Right hindlimb (tissue), 1 donor: ENCODE measurements at places on chromosomes 3 and 15.

DNA sequence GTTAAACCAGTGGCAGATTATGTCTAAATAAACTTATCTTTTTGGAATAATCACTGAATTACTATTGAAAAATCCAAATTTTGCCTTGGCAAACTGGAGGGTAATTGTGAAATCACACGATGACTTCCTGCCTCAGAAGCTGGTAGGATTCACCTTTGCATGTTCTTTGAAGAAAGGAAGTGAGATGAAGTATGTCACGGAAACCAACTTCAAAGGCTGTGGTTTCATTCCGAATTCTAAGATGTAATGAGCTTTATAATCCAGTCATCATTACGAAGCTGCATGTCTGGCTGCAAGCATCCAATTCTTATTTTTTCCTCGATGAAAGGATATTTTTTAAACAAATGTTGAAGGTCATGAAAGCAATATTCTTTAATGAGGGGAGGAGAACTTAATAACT, 15.0 kb upstream of the ZBED2 start:
- DNase-seq, result no peak

- DNase-seq, result peak; percentile 86
Observed at GRCh38 chr3:43894176-43895049, 203.7 kb downstream of the ABHD5 start.

- no peak for DNase-seq
Observed at GRCh38 chr15:28154283-28154682, 55.2 kb upstream of the OCA2 start.

GRCh38 chr3:190272747-190273146, 49.5 kb downstream of the CLDN1 start:
- DNase-seq, result no peak

GRCh38 chr3:15309662-15310335, 22.6 kb downstream of the SH3BP5 start:
- DNase-seq, result no peak

GRCh38 chr3:169494982-169495381, 168.5 kb downstream of the MECOM start:
- DNase-seq, result no peak

DNA sequence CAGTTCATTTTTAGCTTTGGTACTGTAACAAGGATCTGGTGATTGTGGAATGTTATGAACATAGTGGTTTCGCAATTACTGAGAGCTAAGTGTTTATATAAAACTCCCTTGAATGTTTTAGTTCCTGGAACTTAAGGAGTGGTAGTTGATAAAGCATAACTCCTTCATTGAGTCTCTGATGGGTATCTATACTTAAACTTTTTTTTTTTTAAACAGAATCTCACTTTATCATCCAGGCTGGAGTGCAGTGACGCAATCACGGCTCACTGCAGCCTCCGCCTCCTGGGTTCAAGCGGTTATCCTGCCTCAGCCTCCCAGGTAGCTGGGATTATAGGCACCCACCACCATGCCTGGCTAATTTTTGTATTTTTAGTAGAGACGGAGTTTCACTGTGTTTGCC, 11.3 kb downstream of the PRKCI start:
- no peak for DNase-seq

DNA sequence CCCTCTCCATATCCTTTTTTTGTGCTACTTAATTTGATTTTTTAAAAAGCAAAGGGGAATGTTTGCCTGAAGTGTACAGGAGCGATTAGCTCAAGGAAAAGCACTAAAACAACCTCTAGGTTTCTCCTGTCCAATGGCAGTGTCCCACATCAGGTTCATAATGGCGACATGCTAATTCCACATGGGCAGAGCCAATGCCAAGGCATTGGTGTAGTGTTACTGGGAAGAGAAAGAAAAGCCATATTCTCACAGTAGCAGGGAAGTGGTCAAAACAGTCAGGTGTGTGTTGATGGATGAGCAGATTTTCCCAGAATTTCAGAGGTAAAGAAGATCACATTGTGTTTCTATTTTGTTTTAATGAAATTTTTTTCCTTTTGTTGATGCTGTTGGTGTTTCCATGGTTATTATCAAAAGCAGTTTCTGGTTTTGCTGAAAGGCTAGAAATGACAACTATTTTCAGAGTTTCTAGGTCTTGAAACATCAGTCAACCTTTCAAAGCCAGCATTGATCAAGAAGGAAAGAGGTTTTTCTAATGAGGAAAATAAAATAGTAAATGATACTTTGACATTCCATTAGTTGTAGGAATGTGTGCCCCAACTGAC, 65.2 kb downstream of the FNDC3B start:
- DNase-seq, result no peak

- DNase-seq, result no peak
Observed at GRCh38 chr3:15042936-15043335, 22.2 kb downstream of the MRPS25 start.

DNA sequence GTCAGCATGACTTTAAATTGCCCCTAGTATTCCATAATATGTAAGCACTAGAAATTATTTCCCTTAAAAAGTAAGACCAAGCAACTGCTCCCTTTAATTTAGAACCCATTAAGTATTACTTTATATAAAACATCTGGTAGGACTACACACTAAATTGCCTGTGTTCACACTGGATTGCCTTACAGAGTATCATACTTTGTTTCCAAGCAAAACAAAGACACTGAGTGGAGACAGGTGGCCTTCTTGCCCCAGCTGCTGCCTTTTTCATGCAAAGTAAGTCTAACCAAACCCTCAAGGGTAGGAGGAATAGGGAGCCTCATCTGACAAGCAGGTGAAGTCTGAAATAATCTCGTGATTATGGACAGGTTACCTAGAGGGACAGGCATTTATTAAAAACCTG, 87.3 kb downstream of the PEX5L start:
- no peak for DNase-seq

DNA sequence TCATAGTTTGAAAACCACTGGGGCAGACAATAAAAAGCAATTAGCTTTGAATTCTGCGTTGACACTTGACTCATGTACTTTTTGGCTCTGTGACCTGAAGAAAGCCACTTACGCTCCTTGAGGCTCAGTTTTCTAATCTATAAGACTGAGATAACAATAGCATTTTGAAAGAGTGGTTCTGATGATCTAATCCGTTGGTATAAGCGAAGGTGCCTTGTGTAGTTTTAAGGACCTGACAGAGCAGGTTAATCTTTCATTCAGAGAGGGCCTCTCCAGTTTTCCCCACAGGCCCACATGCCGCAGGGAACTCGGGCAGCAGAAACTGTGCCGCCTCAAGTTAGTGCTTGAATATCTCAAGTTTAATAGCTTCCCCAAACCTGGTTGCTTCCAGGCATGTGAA, 306.0 kb upstream of the GBE1 start:
- no peak for DNase-seq

DNA sequence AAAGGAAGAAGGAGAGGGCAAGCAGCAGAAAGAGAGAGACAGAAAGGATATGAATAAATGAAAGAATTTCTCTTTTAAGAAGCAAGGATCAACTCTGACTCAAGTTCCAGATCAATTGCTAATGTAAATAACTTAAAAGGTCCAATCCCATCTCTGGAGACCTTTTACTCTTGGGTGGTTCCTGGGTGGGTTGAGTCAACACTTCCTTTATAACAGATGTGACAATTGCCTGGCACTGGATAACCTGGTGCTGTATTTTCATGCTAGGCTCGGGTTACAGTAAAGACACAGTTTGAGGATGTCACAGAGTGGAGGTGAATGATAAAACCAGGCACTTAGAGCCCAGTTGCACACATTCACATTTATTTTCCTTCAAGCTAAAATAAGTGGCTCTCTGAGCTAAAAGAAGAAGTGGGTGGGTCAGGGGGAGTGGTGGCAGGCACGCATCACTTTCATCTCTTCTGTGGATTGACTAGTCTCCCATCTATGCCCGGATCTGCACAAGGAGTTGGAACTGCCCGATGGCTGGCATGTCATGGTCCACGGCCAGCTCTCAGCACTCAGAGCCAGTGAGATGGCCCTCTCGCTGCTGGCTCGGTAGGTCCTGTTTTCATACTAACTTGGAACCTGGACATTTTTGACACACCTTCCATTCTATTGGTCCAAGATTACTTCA, 465.8 kb downstream of the FOXP1 start:
- DNase-seq, result no peak

DNA sequence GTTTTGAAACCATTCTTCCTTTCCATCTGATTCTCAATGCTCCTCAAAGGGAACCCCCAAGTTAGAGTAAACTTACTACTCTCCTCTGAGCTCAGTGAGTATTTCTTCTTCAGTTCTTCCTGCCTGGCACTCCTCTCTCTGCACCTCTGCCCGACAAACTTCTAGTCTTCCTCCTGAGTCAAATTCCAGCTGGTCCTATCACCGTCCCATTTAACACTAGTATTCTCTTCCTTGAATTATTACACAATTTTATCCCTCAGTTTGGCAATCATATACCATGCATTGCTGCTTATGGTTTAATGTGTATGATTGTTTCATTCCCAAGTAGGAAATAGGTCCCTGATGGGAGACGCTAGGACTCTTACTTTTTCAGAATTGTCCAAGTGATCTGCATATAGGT, 279.7 kb downstream of the MECOM start:
- DNase-seq, result no peak

GRCh38 chr3:57783186-57784088, 27.3 kb downstream of the SLMAP start:
- DNase-seq, result no peak

GRCh38 chr3:127768346-127769008, 53.8 kb downstream of the MGLL start:
- DNase-seq, result no peak

DNA sequence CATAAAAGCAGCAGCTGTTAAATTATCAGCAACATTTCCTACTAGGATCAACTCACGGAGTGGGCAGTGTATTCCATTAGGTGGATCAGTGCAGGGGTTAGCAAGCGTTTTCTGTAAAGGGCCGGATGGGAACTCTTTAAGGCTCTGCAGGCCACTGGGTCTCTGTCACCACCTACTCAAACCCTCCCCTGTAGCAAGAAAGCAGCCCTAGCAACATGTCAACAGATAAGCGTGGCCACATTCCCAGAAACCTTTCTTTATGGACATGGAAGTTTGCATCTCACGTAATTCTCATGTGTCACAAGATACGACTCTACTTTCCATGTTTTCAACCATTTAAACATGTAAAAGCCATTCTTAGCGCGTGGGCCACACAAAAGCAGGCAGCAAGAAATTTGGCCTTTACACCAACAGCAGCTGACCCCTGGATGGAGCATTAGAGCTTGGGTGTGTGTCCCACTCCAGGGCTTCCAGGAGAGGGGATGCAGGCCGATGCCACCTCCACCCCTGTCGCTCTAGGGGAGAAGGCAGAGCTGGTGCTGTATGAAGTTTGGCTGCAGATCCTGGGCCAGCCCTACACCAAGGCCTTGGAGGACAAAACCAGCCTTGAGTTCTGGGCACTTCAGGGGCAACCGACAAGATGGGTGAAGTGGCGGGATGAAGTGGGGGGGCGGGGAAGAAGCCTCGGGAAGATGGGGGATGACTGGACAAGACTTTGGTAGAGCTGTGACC, 48.2 kb upstream of the CSPG4 start:
- DNase-seq, result no peak

DNA sequence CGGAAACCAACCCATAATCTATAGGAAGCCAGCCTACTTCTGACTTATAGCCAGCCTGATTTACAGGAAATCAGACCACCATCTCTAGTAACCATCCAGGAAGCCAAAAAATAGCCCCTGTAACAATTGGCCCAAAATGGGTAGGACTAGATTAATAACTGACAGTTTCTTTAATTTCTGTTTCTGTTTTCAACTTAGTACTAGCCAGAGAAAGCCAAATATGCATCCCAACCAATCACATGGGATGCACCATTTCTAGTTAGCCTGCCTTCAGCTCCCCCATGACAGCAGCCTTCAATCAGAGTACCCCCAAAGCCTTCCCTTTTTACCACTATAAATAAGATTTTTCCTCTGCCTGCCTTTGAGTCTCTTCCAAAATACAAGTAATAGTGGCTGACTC, 239.1 kb upstream of the GADL1 start:
- DNase-seq, result no peak

DNA sequence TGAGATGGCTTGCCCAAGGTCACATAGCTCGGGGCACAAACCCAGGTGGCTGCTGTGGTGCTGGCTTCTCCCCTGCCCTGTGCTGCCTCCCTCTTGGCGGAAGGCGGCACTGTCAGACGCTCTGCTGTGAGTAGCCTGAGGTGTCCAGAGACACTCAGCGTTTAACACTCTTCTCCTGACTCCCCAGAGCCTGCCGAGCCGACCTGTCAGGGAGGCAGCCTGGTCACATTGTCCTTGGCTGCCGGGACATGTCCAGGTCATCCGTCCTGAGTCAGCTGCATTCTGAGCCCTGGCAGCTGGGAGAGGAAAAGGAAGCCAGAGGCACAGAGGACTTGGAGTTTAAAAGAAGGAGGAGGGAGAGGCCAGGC, 4.7 kb downstream of the LMAN1L start:
- no peak for DNase-seq

- DNase-seq, result no peak
Observed at GRCh38 chr3:151152455-151153079, 50.4 kb downstream of the GPR171 start.

- no peak for DNase-seq
Observed at GRCh38 chr3:29697989-29698388, 417.1 kb downstream of the RBMS3 start.

- DNase-seq, result no peak
Observed at GRCh38 chr15:39248204-39248603, 332.7 kb upstream of the THBS1 start.

- no peak for DNase-seq
Observed at GRCh38 chr3:72818905-72819304, 29.3 kb downstream of the SHQ1 start.

DNA sequence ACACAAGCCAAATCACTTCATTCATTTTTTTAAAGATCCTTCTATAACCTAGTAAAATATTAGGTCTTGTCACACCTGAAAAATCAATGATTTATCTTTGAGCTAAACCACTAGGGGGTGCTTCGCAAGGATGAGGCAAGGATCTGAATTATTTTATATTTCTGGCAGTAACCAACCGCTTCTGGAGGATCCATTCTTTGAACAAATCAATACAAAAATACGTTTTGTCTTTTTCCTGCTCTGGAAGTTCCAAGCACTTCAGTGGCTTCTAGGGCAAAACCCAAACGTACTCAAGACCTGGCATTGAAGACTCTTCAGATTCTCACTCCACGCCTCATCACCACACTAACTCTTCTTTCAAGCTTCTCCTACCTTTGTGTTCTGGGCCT, 486 bp downstream of the LSG1 start:
- no peak for DNase-seq

DNA sequence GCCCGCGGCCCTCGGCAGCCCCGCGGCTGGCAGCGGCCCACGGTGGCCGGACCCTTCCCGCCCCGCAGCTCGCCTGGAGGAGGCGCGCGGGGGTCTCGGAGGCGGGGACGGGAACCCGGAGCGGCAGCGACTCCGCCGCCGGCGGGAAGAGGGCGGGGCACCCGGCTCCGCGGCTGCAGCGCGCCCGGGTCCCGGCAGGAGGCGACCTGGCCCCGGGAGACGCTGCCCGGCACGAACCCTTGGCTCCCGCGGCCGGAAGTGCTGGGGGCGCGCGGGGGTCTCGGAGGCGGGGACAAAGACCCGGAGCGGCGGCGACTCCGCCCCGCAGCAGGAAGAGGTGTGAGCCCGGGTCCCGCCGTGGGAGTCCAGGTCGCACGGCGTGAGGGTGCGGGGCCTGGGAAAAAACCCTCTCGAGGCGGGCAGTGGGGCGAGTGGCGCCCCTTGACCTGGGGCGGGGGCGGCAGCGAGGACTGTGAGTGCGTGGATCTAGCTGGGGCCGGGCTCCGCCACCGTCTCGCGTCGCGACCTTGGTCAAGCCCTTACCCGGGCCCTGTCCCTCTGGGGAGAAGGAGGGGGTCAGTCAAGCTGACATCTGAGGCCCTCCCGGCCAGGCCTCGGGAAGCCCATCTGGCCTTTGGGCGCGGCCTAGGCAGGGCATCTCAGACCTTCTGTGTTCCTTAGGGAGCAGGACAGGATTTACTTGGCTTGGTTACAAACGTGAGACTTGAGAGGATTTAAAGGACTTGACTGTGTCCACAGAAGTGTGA, at the start of gene CIB2:
CIB2 (minus strand) TSS at position 151 of the 767 bp plus-strand sequence. CDS start 230 bp downstream, outside the sequence.
- DNase-seq, result peak; percentile 89
